ENCODE measurements at places on chromosomes 7 and 10.

DNA sequence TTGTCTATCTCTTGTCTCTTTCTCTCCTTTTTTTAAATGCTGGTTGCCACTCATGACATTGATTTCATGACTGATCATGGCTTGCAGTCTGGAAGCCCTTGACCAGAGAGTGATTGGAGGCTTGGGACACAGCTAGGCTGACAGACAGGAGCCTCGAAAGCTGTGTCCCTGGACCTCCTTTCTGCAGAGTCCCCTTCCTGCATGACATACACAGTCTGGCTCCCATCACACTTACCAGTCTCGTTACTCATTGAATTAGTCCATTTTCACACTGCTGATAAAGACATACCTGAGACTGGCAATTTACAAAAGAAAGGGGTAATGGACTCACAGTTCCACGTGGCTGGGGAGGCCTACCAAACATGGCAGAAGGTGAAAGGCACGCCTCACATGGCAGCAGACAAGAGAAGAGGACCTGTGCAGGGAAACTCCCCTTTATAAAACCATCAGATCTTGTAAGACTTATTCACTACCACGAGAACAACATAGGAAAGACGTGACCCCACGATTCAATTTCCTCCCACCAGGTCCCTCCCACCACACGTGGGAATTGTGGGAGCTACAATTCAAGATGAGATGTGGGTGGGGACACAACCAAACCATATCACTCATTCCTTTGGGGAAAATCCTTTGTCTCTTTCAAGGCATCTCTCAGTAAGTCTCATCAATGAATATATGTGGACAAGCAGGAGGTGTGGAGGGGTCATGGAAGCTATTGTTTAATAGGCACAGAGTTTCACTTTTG, 102.3 kb downstream of the TBXAS1 start:
- DNase-seq = no peak

DNA sequence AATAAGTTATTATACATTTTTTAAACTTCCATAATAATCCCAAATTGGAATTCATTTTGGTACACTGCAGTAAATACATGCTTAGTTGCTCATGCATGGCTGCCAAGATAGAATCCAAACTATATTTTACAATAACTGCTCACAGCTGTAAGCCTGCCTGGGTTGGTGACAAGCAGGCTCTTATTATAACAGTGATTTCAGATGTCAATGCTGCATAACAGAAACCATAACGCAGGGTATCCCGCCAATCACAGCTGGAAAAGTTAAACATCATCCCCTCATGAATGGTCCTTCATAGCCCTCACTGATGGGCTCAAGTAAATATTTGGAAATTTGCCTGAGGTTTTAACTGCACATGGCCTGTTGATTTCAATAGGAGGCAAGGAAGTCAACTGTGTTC, 149.8 kb downstream of the AMPH start:
- no peak for DNase-seq

DNA sequence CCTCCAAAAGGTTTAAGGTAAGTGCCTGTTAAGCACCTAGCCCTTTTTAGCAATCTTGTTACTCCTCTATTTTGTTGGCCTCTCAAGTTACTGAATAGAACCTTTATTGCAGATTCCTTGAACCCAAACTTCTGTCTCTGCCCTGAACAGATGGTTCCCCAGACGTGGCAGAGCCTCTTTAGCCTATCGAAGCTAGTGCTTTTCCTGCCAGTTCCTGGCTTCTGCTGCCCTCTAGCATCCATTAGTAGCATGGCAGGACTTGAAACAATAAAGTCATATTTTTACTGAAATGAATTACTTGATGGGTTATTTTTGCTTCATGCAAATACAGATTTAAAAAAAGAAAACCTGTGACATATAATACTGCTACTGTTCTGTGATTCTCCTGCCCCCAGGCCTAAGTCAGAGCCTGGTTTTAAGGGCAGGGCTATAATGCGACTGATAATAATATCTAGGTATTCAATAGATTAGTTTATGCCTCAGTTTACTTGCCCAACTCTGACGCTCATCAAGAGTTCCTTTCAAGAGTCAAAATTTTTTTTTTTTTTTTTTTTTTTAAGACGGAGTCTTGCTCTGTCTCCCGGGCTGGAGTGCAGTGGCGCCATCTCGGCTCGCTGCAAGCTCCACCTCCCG, 84.3 kb upstream of the PHF14 start:
- DNase-seq = peak; percentile 56

DNA sequence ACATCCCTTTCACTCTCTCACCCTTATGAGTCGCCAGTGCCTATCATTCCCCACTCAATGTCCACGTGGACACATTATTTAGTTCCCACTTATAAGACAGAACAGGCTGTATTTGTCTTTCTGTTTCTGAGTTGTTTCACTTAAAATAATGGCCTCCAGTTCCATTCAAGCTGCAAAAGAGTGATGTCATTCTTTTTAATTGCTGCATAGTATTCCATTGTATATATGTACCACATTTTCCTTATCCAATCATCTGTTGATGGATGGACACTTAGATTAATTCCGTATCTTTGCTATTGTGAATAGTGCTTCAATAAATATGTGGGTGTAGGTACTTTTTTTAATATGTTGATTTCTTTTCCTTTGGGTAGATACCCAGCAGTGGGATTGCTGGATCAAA, 79.1 kb downstream of the ZNF365 start:
- no peak for DNase-seq

DNA sequence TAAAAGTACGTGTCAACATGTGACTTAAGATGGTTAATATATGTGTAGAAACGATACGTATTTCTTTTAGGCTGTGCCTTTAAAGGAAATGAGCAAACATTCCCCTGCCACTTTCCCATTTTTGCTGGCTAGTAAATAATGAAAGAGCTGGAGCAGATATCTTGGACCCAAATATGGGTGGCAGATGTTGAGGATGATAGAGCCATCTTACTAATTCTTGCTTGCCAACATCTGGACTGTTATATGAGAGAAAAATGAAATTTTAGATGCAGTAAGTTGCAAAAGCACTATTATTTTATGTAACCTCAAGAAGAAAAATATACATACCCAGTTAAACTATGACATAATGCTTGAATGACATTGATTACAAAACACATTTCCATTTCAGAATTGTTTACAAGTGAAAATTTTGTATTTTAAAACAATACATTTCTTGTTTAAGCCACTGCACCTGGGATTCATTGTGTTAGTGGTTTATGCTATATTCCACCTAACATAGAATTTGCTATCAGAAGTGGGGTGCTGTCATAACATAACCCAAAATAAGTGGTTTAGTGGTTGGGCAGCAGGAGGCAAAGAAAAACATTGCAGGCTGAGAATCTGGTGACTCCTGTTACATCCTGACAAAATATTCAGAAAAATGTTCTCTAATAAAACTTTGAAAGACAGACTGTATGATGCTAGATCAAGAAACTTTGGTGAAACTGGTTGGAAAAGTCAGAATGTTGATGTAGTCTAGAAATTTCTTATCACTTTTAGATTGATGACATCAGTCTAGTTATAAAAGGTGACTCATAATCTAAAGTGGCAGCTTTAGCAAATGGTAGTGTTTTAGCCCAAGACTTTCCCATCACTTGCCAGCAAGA, 305.0 kb downstream of the PTEN start:
- no peak for DNase-seq

- no peak for DNase-seq
Measured at GRCh38 chr7:102287111-102287980, 678 bp downstream of the SH2B2 start.

DNA sequence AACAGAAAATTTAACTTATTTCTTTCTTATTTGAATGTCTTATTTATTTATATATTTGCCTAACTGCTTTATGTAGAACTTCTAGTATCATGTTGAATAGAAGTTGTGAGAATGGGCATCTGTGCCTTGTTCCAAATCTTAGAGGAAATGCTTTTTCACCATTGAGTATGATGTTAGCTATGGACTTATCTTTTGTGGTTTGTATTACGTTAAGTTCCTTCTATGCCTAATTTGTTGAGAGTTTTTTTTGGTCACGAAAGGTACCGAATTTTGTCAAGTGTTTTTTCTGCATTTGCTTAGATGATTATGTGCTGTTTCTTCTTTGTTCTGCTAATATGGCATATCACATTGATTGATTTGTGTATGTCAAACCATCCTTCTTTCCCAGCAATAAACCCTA, 161.0 kb upstream of the TRIM24 start:
- DNase-seq = no peak

DNA sequence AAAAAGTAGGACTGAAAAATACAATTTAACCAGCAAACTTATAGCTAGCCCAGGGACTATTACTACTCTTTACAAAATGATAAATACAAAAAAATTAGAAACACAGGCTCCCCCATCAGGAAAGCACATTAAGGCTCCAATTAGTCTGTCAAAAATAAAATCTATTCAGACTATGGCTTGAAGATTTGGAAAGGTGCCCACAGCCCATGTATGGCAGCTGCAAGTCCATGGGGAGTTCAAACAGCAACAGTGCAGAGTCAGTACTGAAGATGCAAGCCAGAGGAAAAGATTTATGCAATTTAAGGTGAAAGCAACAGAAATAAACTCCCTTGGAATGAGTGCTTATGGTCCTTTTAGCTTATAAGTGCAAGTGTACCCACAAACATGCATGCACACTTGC, 29.7 kb downstream of the IMMP2L start:
- no peak for DNase-seq

DNA sequence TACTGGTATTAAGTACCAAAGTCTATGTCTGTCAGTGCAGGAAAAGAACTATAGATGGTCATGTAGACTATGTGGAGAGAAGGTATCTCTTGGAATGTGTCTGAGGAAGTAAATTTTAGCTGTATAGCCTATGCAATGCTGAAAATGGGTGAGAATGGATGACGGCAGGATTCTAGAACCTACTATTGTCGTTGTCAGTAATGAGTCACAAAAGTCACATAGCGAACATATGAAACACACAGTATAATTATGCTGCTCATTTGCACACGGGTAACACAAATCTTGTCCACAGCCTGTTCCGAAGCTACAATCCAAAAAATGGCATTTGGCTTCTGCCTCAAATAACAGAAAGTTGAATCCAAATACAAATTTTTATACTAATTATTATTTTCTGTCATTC, 33.6 kb upstream of the KMT2E start:
- DNase-seq = no peak

DNA sequence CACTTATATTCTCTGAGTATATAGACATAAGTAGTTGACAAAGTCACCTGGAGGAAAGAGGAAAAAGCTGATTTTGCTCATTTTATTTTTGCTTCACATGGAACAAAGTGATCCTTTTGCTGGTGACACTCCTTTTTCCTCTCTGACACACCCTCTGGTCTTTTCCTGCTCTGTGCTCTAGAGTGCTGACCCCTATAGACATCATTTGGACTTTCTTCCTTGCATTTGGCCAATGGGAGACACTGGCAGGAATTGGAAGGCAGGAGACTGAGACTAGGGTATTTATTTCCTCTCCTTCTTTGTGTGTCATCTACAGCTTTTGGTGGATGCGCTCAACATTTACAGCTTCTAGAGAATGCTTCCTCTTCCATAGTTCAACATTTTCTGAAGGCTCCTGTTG, 1078.1 kb downstream of the SORCS1 start:
- DNase-seq = no peak

GRCh38 chr7:151014950-151015349, 9.3 kb downstream of the ATG9B start:
- peak; percentile 57 for DNase-seq

- DNase-seq = no peak
Measured at GRCh38 chr10:78196964-78197363, 163.3 kb downstream of the RPS24 start.

- DNase-seq = no peak
Measured at GRCh38 chr7:3191548-3191947, 109.5 kb upstream of the SDK1 start.

- no peak for DNase-seq
Measured at GRCh38 chr10:10490581-10490980, 527.1 kb upstream of the CELF2 start.

DNA sequence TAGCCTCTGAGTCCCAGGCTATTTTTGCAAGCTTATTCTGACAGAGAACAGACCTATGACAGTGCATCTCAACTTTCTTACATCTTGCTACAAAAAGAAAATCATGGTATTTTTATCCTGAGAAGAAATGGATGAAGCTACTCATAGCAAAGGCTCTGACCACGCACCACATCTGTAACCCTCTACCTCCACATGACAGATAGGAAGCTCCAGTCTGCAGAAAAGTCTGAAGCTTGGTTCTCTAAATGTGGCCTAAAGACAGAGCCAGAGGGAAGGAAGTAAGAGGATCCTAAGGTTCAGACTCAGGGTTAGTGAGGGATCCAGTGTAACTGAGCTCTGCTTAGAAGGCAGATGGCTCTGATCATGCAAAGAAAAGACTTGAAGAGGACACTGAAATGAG, 58.4 kb upstream of the ABCB5 start:
- DNase-seq = no peak

- no peak for DNase-seq
Measured at GRCh38 chr10:84743483-84743882, 415.1 kb downstream of the CCSER2 start.

DNA sequence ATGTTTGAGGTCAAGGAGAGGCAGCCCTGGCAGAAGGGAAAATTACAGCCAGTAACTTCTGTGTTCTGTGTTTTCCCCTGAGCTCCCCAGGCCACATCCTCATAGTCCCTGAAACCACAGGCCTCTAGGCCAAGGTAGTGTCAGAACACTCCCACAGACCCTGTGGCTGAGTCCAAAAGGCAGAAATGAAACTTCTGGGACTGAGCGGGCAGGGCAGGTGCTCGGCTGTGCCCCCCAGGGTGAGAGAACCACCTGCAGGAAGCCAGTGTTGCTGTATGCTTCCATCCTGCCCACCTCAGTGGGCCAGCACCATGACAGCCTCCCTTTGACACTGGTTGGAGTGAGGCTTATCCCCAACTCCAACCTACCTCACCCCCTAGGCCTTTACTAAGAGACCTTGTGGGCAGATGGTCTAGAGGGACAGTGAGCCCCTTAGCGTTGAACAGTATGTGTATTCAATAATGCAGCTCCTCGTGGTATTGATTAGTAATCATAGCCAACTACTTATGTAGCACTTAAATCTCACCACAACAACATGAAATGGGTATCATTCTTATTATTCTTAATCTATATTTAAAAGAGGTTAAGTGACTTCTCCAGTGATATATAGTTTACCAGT, 30.3 kb downstream of the PIK3CG start:
- no peak for DNase-seq

DNA sequence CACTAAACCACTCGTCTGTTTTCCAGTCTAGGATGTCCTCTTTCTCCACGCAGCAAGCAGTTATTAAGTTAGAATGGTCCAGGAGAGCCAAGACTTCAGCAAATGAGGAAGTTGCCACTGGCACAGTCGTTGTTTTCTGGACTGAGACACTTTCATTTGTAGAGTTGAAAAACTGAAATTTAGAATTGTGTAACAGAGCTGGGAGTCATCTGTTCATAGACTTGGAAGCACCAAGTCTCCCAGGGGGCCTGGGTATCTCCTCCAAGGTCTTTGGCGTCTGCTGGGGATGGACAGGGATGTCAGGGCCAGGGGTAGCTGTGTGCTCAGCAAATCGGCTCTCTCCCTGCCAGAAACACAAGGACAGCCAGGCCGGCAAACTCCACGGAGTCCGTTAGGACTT, 208.4 kb downstream of the FANK1 start:
- no peak for DNase-seq

GRCh38 chr10:103660364-103661197, 167.1 kb downstream of the NEURL1 start:
- no peak for DNase-seq

Measured in CD4-positive, alpha-beta T cell treated with Interleukin-15 for 4 hours (primary cell).